ENCODE measurements at places on chromosomes 2 and 18.

DNA sequence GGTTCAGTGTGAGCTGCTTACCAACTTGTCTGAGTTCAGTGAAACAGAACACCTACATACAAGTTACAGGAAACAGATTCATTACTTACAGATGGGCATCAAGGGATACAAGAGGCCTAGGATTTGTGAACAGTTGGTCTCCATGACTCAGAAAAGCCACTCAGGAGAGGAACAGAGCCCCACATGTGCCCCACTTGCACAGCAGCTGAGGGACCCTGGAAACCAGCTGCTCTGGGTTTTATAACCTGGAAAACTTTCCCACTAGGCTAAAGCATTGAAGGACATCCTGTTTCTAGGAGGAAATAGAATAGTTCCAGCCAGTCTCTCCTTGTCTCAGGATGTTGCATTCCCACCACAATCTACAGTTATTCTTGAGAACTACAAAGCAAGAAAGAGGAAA lies 530.0 kb downstream of the ZNF804A start:
- no peak for DNase-seq

DNA sequence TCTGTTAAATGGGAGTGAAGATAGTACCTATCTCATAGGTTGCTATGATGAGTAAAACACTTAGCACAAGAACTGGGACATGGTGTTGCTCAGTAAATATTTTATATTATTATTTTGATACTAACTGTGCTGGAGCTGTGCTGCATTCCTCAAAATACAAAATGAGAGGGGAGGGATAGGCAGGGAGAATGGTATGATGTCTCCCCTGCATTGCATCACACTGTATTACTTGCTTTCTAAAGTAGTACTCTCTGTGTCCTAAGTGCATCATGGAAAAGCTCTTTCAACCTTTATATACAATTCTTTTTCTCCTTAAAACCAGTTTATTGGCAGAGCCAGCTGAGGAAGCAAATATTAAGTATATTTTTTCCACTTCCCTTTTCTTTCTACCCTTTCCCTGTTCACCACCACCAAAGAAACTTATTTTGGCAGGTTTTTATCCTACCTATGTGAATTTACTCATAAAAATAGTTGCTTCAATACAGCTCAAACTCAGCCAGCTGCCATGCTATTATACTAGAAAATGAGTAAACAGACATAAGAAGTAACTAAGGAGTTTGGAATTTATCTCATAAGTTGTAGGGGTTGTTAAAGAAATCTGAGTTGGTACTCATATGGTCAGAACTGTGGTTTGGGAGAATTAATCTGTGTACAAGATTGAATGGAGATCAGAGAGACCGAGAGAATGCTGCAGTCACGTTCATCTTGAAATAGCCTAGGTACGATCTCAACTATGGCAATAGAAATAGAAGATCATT lies 60.3 kb downstream of the EHBP1 start:
- DNase-seq: no peak

GRCh38 chr2:7045601-7046590 lies 128.7 kb downstream of the RNF144A start:
- DNase-seq: no peak

DNA sequence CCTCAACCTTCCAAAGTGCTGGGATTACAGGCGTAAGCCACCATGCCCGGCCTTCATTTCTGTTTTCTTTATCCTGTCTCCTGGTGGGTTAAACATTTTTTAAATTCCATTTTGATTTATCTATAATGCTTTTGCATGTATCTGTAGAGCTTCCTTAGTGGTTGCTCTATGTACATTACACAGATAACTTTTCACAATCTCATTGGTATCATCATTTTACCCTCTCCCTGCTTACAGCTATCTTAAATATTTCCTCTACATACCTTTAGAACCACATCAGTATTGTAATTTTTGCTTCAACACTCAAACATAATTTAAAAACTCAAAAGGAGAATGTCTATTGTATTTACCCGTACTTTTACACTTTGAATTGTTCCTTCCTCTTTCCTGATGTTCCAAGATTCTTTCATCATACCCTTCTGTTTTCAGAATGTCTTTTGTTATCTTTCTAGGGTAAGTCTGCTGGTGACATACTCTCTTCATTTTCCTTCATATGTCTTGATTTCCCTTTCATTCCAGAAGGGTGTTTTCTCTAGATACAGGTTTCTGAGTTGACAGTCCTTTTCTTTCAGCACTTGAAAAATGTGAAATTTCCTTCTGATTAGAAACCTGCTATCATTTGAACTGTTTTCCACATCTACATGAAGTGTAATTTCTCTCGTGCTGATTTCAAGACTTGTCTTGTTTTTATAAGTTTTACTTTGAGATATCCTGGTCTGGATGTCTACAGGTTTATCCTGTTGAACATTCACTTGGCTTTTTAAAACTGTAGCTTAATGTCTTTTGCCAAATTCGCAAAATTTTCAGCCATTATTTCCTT lies 21.9 kb downstream of the PPP3R1 start:
- DNase-seq: no peak

DNA sequence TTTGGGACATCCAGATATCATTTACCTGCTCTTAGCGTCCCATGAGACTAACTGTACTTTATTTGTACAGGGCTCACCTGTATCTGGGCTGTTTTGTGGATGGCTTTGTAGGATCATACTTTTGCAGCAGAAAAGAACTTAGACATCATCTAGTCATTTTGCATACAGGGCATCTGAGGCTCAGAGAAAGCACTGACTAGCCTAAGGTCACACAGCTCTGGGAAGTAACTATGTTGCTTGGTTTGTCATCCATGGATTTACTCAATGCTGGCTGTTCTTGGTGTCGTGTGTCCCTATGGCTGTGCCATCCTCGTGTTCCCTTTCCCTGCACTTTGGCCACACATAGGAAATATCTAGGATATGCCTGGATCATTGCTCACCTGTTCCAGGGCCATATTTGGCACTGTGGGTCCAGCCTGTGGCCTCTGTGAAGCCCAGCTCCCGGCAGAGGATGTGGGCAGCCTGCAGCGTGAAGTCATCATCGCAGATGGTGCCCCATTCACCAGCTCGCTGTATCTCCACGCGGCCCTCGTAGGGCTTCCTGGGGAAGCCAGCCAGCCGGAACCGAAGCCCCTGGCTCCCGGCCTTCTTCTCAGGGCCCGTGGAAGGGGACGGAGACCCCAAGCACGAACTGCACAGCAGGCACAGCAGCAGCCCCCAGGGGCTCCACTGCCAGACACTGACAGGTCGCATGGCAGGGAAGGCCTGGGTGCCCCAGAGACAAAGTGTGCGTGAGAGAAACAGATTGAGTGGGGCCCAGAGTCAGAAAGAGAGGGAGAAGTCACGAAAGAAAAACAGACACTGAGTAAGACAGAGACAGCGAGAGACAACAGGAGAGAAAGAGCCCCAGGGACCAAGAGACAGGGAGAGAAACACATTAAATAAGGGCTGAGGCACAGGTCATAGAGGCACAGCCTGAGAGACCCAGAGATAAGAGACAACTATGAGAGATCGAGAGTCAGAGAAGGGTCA lies 1.5 kb downstream of the LOXL3 start:
- DNase-seq: no peak

Measured in stimulated activated CD8-positive, alpha-beta memory T cell treated with anti-CD3 and anti-CD28 coated beads, Interleukin-2, amount 100 ng/mL, for 1 hour (primary cell).